Smooth muscle cell of the pulmonary artery (primary cell): ENCODE measurements at places on chromosomes 3 and 15. TPM values are rescaled to one million over a fixed set of nuclear protein-coding genes. Genes with fewer than 3 reads are reported as not detected.

Gene CDAN1
- 10.2 and 13.7 TPM in 2 replicates for total RNA-seq

Gene TM6SF1
- 0.33 and 0.83 TPM in 2 replicates for total RNA-seq

Gene MKRN3
- 0.43 and 1.5 TPM in 2 replicates for total RNA-seq

Gene TERC
- 23.9 and 66.4 TPM in 2 replicates for total RNA-seq

Gene SNTN
- total RNA-seq = not detected in 2 replicates

Gene BFSP2
- not detected in 2 replicates for total RNA-seq

Gene IL5RA
- total RNA-seq = not detected in 2 replicates

Gene FAM81A
- 0.20 and 0.33 TPM in 2 replicates for total RNA-seq

Gene CCR1
- total RNA-seq = 0.26 TPM in 1 of 2 replicates, not detected in the other

Gene BDH1
- total RNA-seq = 0.72 and 3.2 TPM in 2 replicates

Gene DPPA2
- total RNA-seq = not detected in 2 replicates

Gene FOXL2NB
- 0.03 TPM in 1 of 2 replicates, not detected in the other for total RNA-seq
